ENCODE measurements at places on chromosomes 7 and 10.

DNA sequence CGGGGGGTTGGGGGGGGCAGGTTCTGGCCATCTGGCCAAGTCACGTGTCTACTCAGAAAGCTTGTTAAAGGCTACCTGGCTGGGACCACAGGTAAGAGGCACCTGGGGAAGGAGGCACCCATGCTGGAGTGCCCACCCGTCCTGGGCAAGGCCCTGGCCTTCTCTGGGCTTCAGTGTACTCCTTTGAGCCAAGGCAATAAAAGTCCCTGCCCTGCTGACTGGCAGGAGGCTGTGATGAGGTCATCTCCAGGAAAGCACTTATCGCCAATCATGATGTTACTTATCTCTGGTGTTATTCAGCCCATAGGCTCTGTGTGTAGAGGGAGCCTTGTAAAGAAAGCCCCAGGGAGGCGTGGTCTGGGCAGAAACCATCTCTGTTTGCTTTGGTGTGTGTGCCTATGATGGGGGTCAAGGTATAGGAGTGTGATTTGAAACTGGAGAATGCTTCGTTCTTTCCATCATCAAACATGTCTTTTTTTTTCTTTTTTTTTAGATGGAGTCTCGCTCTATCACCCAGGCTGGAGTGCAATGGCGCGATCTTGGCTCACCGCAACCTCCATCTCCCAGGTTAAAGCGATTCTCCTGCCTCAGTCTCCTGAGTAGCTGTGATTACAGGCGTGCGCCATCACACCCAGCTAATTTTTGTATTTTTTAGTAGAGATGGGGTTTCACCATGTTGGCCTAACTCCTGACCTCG lies 2.5 kb upstream of the CLDN4 start:
- peak; percentile 94 for DNase-seq

GRCh38 chr7:9870674-9871073 lies 1103.0 kb upstream of the PHF14 start:
- DNase-seq = no peak

- no peak for DNase-seq
Measured at GRCh38 chr7:2782121-2782520, 62.0 kb downstream of the GNA12 start.

GRCh38 chr7:132256721-132257212 lies 319.5 kb downstream of the PLXNA4 start:
- peak; percentile 33 for DNase-seq

DNA sequence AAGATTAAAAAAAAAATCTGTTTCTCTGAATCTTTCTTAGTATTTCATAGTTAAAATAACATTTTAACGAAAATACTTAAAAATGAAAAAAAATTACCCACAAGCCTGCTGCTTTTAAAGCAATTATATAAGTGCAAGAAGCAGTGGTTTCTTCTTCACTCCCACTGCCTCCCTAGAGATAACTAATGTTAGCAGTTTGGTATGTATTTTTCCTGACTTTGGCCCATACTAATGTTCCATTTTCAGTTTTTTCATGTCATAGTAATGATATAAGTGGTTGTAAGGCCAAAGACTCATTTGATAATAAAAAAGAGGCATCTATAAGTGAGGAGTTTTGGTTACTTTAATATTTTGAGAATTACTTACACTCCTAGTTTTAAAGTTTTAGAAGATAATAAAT lies 24.3 kb upstream of the LAMB1 start:
- no peak for DNase-seq

DNA sequence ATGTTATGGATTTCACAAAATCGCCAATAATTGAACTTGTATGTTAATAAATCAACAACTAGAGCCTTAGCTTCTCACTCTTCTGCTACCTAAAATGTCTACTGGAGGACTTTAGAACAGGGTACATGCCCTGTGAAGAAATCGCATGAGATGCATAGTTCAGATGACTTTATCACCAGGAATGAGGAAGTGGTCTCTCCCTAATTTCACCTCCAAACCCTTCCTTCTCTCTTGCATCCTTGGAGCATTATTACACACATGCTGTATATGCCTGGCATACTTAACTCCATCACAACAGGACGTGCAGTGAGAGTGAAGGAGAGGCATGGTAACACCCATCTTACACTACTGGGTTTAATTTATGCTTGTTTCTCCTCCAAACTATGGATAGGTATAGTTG lies 27.8 kb downstream of the RHEB start:
- no peak for DNase-seq

DNA sequence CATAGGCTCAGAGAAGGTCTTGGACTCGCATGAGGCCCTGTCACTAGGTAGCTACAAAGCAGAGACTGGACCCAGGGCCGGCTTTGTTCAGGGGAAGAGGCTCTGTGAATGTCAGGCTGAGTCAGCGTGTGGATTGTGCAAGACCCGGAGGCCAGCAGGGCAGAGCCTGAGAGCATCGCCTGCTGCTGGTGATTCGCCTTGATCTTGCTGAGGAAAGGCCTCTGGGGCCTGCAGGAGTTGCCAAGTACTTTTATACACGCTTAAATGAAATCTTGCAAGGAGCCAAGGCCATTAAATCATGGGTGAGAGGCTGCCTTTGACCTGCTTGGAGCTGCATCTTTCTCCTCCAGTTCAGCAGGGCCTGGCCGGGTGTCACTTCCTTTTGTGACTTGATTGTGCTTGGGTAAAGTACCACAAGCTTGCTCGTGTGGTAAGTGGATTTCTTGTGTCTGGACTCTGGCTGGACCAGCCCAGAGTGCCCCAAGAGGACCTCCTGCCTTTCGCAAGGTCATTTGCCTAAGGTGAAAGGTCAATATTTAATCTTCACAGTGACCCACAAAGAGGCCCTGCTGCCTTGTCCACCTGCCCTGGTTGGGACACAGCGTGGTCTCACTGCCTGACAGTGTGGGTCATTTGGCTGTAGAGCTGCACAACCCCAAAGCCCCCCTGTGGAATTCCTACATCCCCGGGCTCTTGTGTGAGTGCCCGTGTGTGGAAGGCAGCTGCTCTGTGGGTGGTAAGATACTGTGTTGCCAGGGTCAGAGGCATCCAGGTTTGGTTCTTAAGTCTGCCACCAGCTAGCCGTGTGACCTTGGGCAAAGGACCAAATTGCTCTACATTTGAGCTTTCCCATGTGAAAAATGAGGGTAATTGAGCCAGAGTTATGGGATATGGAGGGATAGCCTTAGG lies 38.6 kb upstream of the SH2D4B start:
- peak; percentile 97 for DNase-seq

DNA sequence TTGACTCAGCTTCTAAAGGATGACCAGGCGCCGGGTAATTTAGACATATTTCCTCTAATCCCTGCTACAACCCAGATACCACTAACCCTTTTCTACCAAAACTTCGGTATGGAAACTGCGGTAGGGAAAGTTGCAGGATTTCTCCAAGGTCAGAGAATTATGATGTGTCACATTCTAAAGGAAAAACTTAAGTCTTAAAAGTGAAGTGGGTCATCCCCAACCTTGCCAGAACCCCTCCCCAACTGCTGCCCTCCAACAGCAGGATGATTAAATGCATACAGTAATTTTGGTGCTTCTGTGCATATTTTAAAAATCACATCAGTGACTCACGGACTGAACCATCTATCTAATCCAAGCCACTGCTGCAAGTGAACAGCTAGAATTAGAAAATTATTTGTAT lies 52.7 kb downstream of the GRB10 start:
- DNase-seq = no peak

DNA sequence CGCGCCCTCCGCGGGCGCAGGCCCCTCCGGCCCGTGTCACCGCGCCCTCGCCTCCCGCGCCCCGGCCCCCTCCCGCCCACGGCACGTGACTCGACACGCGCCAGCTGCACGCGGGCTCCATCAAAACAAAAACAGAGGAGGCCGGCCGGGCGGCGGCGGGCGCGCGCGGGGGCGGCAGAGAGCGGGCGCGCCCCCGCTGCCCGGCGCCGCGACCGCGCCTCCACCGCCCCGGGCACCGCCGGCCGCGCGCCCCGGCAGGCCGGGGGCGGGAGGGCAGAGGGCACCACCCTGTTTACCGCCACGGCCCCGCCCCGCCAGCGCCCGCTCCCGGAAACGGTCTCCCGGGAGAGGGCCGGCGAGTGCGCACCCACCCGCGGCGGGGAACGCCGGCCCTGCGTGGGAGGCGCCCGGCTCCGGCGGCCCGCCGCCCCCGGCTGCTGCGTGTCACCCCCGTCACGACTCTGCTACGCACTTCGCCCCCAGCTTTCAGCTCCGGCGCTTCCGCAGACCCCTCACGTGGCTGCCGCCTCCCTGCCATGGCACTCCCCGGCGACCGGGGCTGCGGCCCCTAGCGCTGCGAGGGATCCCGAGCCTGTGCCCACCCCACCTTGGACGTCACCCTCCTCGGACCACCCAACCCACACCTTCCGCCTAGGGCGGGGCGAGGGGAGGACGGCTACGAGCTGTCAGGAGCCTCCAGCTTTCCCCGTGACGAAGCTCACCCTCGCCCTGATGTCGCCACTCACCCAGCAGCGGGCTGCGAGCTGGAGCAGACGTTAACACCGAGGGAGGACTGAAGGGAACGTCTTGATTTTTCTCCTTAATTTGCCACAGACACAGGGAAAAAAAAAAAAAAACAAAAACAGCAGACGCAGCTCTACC lies 221.6 kb upstream of the MKLN1 start:
- DNase-seq = peak; percentile 83

DNA sequence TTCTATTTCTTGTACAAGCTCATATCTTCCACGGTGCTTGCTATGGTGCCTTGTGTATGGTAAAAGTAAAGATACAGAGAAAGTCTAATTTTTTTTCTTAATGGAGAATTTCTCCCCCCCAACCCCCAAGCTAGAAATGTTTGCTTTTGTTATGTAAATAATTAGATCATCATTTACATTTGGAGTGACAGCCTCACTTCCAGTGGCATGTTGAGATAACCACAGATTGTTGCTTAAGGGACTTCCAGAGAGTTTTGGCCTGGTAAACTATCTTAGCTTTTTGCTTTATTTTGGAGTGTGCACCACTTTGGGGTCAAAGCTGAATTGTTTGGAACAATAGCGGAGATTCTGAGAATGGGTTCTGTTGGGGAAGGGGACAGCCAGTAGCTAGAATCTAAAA lies 129.7 kb downstream of the ZNF365 start:
- no peak for DNase-seq

GRCh38 chr10:117444497-117445040 lies 69.3 kb upstream of the PDZD8 start:
- no peak for DNase-seq

DNA sequence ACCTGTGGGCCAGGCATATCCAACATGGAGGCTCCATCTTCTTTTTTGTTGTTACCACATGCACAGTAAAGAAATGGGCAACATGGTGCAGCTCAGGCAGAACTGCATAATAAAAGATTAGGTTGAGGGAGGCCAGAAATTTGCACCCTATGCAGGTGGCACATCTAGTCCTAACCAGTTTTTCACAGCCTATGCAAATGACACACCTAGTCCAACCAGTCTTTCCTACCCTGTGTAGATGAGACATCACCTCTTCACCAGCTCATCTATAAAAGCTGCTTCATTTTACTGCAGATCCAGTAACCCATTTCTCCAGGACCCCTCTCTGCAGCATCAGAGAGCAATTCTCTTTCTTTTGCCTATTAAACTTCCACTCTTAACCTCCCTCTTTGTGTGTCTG lies 411.0 kb upstream of the PCDH15 start:
- no peak for DNase-seq

- DNase-seq = no peak
Measured at GRCh38 chr10:29646238-29646902, 11.6 kb upstream of the SVIL start.

- DNase-seq = no peak
Measured at GRCh38 chr10:32023264-32023663, 33.0 kb downstream of the KIF5B start.

DNA sequence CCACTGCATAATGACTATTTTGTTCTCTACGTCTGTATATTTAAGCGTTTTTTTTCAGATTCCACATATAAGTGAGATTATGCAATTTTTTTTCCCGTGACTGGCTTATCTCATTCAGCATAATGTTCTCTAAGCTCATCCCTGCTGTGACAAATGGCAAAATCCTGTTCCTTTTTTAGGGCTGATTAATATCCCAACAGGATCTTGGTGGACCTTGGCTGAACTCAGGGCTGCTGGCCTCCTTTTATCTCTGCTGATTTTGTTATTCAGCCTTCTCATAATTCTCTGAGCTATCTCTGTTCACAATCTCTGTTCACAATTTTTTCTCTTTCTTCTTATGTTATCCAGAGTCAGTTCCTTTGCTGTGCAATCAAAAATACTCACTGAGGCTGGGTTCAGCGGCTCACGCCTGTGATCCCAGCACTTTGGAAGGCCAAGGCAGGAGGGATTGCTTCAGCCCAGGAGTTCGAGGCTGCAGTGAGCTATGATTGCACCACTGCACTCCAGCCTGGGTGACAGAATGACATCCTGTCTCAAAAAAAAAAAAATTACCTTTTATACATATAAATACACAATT lies 1035.9 kb upstream of the AUTS2 start:
- no peak for DNase-seq

DNA sequence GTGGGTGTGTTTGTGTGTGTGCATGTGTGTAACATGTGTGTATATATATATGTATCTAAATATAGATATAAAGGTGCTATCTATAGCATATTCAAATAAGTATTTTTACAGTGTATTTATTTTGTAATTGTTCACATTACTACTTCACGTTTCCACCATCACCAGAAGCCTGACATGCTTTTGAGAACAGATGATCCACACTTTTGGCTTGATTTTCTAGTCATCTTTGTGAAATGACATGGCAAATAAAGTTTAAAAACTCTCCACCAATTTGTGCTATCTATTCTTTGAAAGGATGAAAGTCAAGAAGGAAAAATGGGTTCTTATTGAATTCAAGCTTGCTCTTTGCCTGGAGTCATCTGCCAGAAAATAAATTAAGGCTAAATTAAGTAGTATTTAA lies 294.0 kb upstream of the AKR1E2 start:
- no peak for DNase-seq

DNA sequence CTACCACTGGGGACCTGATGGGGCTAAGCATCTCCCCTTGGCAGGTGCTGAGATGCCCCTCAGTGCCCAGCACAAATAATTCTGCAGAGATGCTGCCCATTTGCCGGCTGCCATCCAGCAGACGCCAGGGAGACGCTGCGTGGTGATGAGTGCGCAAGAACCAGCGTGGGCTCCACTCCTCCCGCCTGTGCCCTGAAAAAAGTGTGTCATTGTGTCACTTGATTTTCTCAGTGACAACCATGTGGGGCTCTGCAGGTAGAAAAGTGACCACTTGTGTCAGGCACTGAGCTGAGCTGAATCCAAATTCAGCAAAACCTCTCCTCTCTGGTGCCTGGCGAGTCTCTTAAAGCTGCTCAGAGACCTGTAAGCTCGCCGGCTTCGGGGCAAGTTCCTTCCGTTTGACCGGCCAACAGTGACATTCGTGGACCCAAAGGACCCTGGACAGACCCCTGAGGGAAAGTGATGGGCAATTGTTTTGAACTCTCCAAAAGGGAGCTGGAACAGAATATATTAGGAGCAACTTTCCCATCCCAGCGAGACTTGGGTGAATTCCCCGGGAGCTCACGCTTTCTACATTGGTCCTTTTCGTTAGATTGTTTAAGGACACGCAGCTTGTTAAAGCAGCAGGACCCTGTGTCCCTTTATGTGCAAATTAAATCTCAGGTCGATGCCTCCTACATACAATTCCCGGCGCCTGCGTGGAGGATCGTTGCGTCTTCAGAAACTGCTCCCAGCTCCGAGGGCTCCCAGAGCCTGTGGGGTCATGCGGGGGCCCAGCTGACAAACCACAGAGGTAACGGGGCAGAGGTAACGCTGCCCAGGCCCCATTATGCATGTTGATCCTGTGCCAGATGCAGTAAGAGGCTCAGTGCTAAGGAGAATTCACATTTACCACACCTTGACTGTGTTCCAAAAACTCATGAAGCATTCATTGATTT lies 332.7 kb downstream of the ADARB2 start:
- DNase-seq = peak; percentile 38

Data from islet precursor cell (in vitro differentiated cells).